Activated B cell treated with CpG ODN at 0.5 μM for 24 hours (primary cell): ENCODE measurements at places on chromosomes 4 and X. TPM values are rescaled to one million over a fixed set of nuclear protein-coding genes. Genes with fewer than 3 reads are reported as not detected.

- no peak for DNase-seq
Observed at GRCh38 chr4:87327136-87327535, 4.5 kb upstream of the HSD17B13 start.

DNA sequence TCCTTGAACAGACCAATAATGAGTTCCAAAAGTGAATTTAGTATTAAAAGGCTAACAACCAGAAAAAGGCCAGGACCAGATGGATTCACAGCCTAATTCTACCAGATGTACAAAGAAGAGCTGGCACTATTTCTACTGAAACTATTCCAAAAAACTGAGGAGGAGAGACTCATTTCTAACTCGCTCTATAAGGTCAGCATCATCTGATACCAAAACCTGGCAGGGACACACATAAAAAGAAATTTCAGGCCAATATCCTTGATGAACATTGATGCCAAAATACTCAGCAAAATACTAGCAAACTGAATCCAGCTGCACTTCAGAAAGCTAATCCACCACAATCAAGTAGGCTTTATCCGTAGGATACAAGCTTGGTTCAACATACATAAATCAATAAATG is 35.8 kb upstream of the USP46 start:
- no peak for DNase-seq

DNA sequence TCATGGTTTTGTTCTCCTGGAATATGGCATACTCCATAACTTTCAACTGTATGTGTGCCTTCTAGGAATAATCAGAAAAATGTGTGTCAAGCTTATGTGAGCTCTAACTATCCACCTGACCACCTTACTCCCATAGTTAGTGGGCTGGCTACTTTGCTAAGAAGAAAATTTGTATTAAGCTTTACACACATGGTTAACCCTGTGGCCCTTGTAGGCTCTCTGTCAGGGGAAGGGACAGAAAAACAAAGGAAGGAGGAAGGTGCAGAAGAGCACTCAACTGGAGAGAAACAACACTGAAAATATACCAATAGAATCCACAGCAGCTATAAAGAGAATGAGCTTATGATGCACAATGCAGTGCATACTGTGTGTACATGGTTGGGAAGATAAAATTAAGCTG is 84.6 kb downstream of the PPP3CA start:
- no peak for DNase-seq

GRCh38 chrX:86047936-86048280 is 550 bp upstream of the CHM start:
- no peak for DNase-seq

DNA sequence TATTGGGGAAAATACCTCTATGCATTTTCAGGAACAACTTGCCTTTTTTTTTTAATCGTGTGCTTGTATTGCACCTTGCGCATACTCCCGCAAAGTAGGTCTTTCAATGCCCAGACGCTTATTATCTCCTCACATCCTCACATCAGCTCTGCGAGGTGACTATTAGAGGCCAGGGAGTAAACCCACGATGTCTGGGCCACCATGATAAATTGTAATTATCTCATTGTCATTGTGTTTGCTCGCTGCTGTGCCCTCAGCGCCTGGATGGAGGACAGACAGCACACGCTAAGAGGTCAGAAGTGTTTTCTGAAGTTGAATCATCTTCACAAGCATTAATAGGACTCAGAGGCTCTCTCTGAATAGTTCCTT is 1.0 kb upstream of the RELL1 start:
- no peak for DNase-seq

- no peak for DNase-seq
Observed at GRCh38 chrX:132758759-132759158, 199.7 kb downstream of the HS6ST2 start.

DNA sequence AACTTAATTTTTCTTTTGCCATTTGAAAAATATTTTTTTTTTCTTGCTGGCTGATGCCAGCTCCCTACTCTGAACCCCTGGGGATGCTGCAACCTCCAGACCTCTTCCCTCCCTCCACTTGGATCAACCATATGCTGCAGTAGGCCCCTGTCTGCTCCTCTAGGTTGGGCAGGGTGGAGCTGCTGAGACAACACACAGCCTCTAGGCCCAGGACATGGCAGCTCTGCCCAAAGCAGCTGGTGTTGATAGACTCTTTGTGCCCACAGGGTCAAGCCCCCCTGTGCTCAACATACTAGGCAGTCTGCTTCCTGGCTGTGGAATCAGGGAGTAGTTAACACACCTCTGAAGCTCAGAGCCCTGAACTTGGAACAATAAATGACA is 19.9 kb upstream of the CLNK start:
- no peak for DNase-seq

DNA sequence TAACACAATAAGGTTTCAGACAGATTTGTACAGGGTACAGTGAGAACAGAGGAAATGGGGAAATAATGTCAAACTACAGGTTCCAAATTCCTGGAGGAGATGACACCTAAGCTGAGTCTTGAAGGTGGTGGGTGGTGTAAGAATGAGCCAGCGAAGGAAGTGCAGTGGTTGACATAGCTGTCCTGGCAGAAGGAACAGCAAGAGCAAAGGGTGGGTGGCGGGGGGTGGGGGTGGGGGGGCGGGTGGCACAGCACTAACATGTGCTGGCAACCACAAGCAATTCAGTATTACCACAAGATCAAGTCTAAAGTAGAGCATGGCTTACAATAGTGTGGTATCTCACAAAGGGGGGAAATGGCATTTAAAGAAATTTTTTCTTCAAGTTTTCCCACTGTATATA is 13.1 kb upstream of the G3BP2 start:
- no peak for DNase-seq

DNA sequence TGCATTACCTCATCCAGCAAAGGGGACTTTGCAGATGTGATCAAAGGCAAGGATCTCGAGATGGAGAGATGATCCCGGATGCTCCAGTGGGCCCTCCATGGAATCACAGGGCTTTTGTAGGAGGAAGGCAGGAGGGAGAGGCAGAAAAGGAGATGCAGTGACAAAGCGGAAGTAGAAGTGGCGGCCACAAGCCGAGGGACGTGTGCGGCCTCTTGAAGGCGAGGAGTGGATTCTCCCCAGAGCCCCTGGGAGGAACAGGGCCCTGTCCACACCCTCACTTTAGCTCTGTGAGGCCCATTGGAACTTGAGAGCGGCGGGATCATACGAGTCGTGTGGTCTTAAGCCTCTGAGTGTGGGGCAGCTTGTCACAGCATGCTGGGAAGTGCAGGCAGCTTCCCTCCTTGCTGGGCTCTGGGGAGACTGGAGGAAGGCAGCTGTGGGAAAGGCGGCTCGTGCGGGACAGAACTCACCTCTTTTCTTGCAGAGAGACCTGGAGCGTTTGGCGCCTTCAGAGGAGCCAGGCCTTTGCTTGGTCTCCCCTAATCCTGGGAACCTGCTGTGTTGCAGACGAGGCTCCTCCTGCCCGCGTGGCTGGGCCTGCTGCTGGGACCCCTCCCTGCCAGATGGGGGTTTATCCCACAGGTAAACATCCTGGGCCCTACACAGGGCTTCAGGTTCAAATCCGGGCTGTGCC is 10.2 kb downstream of the SH3TC1 start:
- DNase-seq: no peak

GRCh38 chrX:136256026-136256425 is 4.8 kb upstream of the MAP7D3 start:
- no peak for DNase-seq

DNA sequence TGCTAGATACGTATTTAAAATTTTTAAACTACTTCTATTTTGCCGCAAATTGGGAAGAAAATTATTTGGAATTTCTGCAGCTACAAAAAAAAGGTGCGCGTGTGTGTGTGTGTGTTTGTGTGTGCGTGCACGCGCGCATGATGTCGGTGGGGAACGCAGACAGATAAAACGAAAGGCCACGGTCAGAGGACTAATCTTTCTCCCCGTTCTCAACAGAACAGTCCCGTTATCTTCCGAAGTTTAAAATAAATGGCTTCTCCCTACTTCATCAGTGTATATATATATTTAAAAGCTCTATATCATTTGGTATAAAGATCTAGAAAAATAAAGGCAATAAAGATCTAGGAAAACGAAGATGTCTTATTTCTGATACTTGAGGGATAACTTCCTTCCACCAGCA is 1.5 kb downstream of the MGARP start:
- no peak for DNase-seq

- DNase-seq: no peak
Observed at GRCh38 chr4:68599150-68599549, 23.0 kb upstream of the UGT2B17 start.

DNA sequence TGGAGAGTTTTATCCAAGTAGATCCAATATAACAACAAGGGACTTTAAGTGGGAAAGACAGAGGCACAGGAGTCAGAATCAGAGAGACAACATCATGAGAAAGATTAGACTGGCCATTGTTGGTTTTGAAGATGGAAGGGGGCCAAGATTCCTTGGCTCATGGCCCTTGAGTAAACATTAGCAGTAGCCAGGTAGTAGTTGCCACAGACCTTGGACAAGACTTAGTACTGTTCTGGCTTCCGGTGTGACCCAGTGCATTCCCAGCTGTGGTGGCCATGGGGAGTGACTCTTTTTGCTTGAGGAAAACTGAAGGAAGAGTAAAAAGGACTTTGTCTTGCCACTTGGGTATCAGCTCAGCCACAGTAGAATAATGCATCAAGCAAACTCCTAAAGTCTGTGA is 462.2 kb upstream of the CPXCR1 start:
- DNase-seq: no peak

MAGEA9B gene
- total RNA-seq: not detected in 2 replicates

IL2RG gene
- 261 and 264 TPM in 2 replicates for total RNA-seq
